Tongue (tissue), 3 donors: ENCODE measurements at places on chromosomes 2 and 18. TPM values are rescaled to one million over a fixed set of nuclear protein-coding genes. Genes with fewer than 3 reads are reported as not detected.

TAF1B gene
- total RNA-seq = 38.1 TPM

GCKR gene
- total RNA-seq = not detected

CFC1 gene
- not detected for total RNA-seq

CNGA3 gene
- 0.51 TPM for total RNA-seq

ACTR1B gene
- 48.8 TPM for total RNA-seq

PPP3R1 gene
- 57.1 TPM for total RNA-seq

KIF1A gene
- total RNA-seq = 8.9 TPM

ASXL3 gene
- 4.3 TPM for total RNA-seq

WNT6 gene
- 1.9 TPM for total RNA-seq
